ENCODE measurements at places on chromosomes 5 and 9.

DNA sequence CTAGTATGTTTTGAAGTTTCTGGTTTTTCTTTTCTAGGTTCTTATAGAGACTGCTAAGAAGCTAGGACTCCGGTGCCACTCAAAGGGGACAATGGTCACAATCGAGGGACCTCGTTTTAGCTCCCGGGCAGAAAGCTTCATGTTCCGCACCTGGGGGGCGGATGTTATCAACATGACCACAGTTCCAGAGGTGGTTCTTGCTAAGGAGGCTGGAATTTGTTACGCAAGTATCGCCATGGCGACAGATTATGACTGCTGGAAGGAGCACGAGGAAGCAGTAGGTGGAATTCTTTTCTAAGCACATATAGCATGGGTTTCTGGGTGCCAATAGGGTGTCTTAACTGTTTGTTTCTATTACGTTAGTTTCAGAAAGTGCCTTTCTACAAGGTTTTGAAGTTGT, 52.2 kb downstream of the MTAP start:
- DNase-seq: no peak

- no peak for DNase-seq
Measured at GRCh38 chr5:69225860-69226259, 8.8 kb upstream of the CDK7 start.

DNA sequence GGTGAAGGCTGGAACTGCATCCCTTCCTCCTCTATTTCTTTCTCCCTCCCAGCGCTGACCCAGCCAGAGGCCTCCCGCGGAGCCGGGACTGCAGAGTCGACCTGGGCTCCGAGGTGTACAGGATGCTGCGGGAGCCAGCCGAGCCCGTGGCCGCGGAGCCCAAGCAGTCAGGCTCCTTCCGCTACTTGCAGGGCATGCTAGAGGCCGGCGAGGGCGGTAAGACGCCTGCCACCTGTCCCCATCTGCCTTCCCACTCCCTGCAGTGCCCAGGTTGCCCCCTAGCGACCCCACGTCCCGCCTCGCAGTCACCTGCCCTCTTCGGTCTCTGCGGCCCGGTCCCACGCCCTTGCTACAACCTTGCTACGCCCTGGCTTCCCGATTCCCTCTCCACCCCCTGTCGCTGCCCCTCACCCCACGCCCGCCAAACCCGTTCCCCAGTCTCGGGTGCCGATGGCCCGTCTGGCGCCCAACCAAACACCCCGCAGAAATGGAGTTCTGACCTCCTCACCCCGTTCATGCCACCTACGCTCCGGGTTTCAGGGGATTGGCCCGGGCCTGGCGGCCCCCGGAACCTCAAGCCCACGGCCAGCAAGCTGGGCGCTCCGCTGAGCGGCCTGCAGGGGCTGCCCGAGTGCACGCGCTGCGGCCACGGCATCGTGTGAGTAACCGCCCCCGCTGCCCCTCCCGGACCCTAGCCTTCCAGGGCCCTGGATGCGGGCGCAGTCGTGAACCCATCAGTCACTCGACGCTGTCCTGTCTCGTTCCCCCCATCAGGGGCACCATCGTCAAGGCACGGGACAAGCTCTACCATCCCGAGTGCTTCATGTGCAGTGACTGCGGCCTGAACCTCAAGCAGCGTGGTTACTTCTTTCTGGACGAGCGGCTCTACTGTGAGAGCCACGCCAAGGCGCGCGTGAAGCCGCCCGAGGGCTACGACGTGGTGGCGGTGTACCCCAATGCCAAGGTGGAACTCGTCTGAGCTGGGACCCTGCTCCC, 14.1 kb downstream of the PDLIM4 start:
- no peak for DNase-seq

DNA sequence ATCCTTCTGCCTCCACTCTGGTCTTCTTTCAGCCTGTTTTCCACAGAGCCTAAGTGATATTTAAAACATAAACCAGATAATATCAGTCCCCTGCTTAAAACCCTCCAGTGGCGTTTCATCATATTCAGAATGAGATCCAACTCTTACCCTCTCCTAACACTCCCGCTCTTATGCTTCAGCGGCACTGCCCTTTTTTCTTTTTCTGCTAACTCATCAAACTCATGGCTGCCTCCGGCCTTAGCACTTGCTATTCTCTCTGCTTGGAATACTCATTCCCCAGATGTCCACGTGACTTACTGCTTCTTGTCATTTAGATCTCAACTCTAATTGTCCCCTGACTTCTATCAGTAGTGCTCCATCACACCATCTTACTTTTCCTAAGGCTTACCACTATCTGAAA, 73.6 kb downstream of the PIP5K1B start:
- no peak for DNase-seq

GRCh38 chr9:125929846-125930245, 182.7 kb downstream of the PBX3 start:
- DNase-seq: no peak

- DNase-seq: no peak
Measured at GRCh38 chr5:121350181-121350930, 501.3 kb upstream of the FTMT start.

DNA sequence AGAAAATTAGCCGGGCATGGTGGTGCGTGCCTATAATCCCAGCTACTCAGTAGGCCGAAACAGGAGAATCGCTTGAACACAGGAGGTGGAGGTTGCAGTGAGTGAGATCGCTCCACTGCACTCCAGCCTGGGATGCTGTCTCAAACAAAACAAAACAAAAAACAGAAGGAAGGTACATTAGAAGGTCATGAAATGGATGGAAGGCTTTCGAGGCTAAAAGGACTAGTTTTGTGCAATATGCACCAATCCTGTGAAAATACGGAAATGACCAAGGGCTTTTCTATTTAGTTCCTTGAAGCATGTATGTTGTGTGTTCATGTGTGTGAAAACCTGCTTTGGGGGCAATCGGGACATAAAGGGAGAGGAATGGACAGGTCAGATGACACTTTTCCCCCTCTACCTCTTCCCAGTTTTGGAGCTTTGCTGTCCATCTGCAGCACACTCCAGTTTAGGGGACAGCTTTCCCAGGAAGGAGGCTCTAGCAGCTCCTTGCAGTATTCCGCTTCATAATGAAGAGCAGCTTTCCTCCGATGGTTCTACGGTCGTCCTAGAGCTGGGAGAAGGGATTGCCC, 15.0 kb downstream of the SPRY4 start:
- no peak for DNase-seq

GRCh38 chr9:105385381-105385985, 62.4 kb upstream of the FSD1L start:
- DNase-seq: no peak

DNA sequence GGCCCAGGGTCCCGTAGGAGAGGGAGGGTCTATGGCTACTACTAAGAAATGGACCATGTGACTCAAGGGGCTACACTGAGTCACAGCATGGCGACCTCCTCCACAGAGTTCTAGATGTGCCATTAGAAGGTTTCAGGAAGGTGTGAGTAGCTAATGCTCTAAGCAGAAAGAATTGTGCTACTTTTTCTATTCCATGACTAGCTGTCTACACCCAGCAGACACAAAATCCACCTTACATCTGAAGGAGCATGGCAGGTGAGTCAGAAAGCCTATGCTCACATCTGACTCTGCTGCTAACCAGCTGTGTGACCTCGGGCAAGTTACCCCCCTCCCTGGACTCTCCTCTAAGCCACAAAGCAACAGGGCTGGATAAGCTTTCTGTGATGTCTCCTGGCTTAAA, 14.4 kb upstream of the MEIKIN start:
- no peak for DNase-seq

DNA sequence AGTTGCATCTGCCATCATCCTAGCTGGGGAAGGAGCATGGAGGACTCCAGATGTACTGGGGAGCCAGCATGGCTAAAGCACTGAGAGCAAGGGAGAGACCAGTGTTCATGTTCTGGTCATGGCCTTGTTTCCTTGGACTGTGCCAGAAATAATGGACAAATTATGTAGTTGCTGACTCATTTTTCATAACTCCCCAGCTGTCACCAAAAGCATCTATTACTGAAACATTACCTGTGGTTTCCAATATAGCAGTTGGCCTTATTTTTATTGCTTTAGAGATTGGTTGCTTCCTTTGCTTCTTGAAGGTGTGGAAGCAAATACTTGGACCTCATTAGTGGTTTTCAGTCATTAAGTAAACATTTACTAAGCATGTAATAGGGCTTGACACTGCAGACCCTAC, 11.3 kb downstream of the RALGPS1 start:
- no peak for DNase-seq

DNA sequence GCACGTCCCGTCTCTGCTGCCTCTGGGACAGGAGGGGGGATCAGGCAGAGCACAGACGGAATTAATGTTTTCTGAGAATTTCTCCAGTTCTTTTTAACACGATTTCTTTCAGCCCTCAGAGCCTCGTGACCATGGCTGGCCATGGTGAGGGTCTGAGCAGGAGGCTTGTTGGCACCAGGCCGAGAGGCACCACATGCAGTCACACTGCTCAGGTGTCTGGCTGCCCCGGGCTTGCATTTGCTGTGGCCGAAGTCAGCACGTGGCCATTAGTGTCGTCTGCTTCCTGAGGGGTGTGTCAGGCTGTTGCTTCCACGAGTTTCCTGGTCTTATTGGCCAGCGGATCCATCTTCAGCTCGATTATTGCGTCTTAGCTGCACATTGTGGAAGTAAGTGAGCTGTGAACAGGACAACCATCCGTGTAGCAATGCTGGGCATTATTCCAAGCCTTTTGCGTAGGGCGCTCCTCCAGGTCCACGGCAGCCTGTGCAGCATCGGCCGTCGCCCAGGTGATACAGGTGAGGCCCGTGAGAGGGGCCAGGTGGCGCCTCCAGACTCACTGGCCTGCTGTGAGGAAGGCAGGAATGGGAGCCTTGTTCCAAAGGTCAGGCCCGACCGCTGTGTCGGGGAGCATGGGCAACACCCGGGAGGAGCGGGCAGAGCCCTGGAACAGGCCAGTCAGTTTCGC, 114.2 kb upstream of the CACNA1B start:
- no peak for DNase-seq

All from stimulated activated CD4-positive, alpha-beta T cell treated with anti-CD3 and anti-CD28 coated beads, TNF-alpha, amount 100 ng/mL, for 1 hour (primary cell).